ENCODE measurements at places on chromosomes 6 and 20. TPM values are rescaled to one million over a fixed set of nuclear protein-coding genes. Genes with fewer than 3 reads are reported as not detected.

HNF4A gene
- total RNA-seq, result not detected

DNA sequence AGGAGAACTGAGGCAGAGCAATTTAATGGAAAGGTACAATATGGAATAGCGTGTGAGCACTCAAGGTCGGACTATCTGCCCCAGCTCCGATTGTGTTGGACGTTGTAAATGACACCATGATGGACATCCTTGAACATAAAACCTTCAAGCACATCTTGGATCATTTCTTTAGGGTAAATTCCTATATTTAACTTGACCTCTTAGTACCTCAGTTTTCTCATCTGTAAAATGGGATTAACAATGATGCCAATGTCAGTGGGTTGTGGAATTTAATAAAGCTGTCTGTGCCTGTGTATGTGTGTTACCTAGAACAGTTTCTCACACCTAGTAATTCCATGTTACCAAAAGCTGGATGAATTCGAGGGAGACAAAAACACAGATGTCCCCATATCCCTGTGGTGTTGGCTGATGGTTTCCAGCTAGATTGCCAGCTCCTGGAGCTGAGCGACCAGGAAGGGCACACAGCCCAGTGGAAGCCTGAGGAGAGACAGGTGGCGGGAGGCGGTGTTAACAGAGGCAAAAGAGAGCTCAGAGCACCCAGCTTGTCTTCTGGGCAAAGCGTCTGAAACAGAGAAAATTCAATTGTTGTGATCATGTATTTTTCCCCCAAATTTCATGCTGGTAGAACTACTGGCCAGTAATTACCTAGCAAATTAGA is 32.6 kb downstream of the MDFI start:
- no peak for DNase-seq

- DNase-seq, result no peak
Measured at GRCh38 chr6:52116605-52116948, 29.2 kb upstream of the PKHD1 start.

DNA sequence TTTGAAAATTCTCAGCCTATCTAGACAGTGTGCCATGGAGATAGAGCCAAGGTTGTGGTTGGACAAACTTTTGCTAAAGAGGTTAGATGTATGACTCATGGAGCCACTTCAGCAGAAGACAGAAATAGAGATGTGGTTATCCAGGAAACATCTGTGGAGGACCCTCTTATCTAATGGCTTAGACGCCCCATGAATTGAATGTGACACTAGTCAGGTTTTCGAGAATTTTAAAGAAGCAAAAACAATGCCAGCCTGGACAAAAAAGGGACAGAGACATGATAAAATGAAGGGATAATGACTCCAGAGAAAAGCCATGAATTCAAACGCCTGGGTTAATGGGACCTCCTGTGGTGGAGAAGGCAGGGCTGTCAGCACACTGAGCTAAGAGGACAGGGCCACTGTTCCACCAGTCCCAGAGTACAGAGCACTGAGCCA is 280.5 kb downstream of the CLVS2 start:
- peak; percentile 1 for DNase-seq

- no peak for DNase-seq
Measured at GRCh38 chr6:87487555-87487954, 14.8 kb downstream of the SLC35A1 start.

REM1 gene
- total RNA-seq, result not detected

DNA sequence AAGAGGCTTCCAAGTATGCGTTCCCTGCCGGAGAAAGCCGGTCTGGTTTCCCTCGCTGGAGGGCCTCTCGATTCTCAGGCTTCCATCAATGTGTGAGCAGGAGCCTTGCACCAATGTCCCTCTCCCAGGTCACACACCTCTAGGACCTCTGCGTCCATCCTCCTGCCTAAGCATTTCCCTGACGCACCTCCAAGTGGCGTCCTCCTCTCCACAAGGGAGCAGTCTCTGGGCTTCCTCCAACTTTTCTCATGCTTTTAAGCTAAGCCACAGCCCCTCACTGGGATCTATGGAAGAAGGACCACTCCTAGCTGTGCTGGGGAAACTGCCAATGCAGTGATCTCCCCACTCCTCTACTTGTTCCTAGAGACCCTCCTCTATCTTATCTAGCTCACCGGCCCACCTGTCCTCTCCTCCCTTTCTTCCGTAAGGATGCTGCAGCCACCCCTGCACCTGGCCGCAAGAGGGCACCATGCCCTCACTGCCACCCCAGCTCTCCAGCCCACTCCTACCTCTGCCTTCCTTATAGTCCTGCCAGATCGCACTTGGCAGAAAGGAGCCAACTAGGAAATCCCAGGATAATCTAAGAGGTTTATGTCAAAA is 258.7 kb downstream of the LRFN2 start:
- DNase-seq, result peak; percentile 19

BPIFA1 gene
- not detected for total RNA-seq

- DNase-seq, result peak; percentile 54
Measured at GRCh38 chr20:57124800-57125517, 141.5 kb downstream of the BMP7 start.

C6orf163 gene
- not detected for total RNA-seq

CMTR1 gene
- total RNA-seq, result 81.1 TPM

DNA sequence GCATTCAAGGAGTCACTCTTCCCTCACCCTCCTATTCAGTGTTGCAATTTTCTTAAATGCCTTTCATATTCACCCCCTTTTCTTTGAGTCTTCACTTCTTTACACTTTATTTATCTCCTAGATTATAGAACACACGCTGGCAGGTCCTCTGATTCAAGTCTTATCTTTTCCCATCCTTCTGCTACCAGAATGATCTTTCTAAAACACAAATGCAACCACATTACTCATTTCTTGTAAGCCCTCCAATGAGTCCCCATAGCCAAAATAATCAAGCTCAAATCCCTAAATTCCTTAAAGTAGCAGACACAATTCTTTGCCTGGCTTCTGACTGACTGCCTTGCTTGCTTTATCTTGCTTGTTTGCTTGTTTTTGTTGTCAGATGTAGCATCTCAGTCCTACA is 920.0 kb downstream of the TFAP2A start:
- peak; percentile 65 for DNase-seq

DNA sequence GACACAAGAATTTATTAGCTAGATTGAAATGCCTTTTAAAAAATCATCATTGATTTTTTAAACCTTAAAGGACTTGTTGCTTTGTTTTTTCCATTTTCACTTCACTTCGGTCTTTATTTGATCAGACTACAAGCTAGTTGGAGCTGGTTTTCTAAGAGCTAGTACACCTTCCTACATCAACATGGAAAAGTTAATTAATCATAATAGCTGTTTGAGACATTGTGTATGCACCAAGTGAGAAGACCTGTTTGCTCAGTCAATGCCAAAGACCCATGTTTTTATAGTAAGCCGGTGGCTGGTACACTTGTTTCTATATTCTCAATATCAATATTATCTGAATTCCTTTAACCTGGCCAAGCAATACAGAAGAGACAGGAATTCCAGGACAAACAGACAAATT is 310.2 kb upstream of the SGK1 start:
- no peak for DNase-seq

- no peak for DNase-seq
Measured at GRCh38 chr6:42599558-42599957, 35.7 kb downstream of the UBR2 start.

DNA sequence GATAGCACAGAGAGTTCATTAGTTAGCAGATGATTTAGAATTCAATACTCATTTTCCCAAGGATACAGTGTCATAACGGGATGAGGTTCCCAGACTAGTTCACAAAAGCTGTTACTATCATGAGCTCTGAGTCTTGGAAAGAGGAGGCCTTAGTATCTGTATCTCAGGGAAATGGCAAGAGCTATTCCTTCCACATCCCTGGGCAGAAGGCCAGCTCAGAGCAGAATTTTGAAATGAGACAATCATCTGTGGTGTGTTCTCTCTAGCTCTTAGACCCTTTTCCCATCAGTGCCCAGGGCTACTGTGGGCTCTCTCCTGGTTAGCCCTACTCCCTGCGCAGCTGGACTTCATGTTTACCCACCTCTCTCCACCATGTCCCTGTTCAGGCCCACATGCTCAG is 64.5 kb downstream of the JAG1 start:
- peak; percentile 33 for DNase-seq

TRIM31 gene
- total RNA-seq, result not detected

LGSN gene
- 0.07 TPM for total RNA-seq

- DNase-seq, result no peak
Measured at GRCh38 chr6:170434821-170435155, 118.3 kb downstream of the PSMB1 start.

- peak; percentile 84 for DNase-seq
Measured at GRCh38 chr20:10111139-10111958, 76.6 kb downstream of the ANKEF1 start.

- peak; percentile 85 for DNase-seq
Measured at GRCh38 chr6:32752580-32752979, 10.8 kb downstream of the HLA-DQB2 start.

ZSCAN16 gene
- 1.9 TPM for total RNA-seq

GRCh38 chr6:21033084-21033483 is 498.8 kb downstream of the CDKAL1 start:
- DNase-seq, result no peak

DNA sequence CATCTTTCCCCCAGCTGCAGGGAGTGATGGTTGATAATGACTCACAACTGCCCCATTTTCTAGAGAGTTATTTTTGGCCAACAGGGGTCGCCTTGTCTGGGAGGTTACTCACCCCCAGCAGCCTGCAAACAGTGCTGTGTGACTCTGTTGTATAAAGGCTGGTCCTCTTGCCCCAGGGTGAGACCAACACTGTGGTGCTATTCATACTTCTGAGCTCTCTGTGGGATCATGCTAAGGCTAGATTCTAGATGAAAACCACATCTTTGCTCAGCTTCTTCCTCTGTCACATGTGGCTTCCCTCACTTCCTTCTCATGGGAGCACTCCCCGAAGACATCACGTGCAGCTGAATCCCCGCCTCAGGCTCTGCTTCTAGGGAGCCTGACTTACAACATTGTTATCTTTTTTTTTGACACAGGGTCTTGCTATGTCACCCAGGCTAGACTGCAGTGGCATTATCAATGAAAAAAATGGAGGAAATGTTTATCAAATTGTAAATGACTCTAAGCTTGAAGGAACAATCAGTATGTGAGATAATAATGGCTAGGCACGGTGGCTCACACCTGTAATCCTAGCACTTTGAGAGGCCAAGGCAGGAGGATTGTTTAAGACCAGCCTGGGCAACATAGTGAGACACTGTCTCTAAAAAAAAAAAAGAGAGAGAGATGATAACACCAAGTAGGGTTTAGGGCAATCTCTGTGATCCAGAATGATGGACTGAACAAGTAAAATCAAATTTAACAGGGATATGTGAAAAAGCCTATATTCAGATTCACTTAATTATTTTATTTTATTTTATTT is 55.7 kb upstream of the SLC23A2 start:
- DNase-seq, result peak; percentile 68

- DNase-seq, result no peak
Measured at GRCh38 chr6:170174771-170175643, 115.9 kb downstream of the DLL1 start.

GRCh38 chr6:152893187-152893586 is 89.7 kb downstream of the FBXO5 start:
- no peak for DNase-seq

FOXF2 gene
- 4.1 TPM for total RNA-seq

SLC16A10 gene
- total RNA-seq, result 1.7 TPM

NT5E gene
- 171 TPM for total RNA-seq

BTBD3 gene
- total RNA-seq, result 67.1 TPM

DNA sequence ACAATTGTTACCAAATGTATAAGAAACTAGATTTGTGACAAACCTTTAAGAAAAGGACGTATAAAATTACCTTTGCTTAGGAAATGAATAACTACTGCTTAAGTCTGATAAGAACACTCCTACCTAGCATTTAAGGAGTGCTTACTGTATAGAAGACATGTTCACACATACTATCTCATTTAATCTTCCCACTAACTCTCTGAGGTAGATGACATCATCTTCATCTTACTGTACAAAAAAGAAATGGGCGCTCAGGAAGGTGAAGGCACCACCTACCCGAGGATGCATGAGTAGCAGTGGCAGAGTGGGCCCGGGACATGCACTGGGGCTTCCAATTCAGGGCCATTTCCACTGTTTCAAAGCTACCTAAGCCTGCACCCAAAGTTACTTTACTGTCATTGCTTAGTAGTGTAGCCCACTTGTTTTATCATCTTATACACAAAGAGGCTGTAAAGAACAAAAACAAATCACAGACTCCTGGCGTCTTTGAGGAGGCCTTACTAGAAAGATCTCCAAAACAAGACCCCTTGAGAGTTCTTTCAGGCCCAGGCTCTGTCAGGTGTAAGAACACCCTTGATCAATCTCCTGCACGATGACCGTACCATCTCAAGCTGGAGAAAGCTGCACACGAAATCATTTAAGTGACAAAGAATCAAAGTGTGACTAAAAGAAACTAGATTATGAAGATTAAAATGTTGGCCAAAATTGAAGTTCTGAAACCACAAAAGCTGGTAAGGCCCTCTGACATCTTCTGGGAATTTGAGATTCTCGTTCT is 128.0 kb downstream of the INSM1 start:
- DNase-seq, result no peak

DNA sequence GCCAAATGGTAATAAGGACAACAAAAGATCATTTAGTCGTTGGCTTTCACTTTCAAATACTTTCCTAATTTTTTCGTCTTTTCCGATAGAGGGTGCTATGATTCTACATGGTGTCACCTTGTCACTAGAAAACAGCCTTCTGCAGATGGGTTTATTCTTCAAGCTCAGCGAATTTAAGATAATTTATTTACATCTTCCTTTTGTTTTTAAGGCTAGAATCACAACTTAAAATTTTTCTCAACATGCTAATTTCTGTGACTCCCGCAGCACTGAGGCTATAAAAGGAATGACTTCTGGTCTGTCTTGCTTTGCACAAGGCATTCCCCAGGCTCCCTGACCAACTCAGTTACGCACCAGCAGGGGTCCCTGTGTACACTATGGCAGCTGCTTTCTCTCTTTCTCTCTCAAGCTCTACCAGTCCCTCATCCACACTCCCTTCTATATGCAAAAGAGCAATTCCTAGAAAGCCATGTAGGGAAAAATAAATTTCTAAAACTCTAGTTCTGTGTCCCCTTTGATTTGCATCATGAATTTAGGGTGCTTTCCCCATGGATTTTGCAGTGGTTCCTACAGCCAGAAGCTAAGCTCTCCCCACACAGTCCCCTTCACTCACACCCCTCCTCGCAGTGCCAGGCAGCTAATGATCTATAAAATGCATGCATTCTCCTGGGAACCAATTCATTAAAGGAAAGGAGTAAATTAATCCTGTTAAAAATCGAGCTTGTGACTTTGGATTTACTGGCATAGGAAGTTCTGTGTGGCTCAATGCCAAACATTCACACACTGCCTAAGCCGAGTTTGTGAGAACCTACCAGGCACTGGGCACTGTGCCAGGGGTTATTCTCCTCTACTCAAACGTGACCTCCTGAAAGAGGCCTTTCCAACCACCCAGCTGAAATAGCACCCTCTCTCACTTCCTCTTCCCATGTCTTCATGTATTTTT is 74.5 kb downstream of the DCDC2 start:
- DNase-seq, result peak; percentile 87

DDX43 gene
- total RNA-seq, result not detected

ANGPT4 gene
- total RNA-seq, result not detected
